Epithelial cell of proximal tubule (primary cell): ENCODE measurements at places on chromosomes 1 and 21.
A peak's percentile ranks its signal among the peaks of the same experiment; 100 is the strongest.

GRCh38 chr1:165793951-165794350 lies 25.3 kb upstream of the TMCO1 start:
- no peak for DNase-seq

DNA sequence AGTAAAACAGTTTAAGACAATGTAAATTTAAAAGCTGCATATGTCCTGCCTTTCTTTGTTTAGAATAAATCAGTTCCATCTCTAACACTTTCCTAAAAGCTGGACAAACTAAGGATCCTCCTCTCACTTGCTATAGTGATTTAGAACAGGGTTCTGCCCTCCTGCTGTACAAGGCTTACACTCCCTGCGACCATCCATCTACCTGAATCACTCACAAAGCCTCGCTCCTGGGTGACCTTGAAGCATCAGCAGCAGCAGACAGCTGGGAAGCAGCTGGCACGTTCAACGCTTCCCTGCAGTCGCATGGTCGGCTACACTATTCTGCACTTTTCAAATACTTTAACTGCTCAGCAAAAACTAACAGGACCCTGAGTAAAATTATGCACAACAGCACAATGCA lies 128.0 kb downstream of the NTPCR start:
- no peak for DNase-seq

- no peak for DNase-seq
These were observed 175.0 kb upstream of the HMCN1 start for GRCh38 chr1:185559151-185559550.

DNA sequence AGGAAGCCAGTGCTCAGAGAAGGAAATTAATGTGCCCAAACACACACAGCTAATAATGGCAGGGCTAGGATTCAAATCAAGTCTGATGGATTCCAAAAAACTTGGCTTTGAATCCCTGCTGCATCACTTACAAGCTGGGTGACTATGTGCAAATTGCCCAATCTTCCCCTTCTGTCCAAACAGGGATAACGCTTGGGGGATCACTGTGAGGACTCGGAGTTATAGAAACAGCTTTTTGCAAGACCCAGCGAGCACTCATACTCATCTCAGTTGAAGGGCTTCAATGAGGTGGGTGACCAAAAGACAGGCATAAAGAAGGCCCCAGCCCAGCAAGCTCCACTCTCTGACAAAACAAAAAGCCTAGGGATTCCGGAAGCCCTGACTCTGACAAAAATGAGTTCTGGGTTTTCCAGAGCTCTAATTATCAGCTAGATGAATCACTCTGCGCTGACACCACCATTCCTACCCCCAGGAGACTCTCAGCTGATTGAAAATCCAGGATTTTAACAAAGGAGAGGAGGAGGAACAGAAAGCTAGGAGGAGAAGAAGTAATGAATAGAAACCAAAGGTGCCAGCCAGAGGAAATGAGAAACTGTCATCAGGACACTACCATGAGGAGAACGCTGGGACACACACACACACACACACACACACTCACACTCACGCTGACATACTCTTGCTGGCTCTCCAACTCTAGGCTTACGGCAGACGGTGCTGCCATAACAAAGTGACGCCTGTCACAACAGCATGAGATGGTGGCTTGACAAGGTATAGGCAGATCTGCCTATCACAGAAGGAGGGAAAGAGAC lies 1.6 kb upstream of the STK40 start:
- peak; percentile 58 for DNase-seq

DNA sequence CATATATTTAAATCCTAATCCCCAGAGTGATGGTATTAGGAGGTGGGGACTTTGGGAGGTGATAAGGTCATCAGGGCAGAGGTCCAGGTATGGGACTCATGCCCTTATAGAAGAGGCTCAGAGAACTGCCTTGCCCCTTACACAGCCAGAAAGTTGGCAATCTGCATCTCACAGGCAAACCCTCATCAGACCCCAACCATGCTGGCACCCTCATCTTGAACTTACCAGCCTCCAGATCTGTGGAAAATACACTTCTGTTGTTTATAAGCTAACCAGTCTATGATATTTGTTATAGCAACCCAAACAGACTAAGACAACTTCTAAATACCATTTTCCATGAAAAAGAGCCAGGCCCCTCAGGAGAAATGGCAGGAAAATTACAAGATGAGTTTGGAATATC lies 69.3 kb upstream of the PRDX6 start:
- no peak for DNase-seq

DNA sequence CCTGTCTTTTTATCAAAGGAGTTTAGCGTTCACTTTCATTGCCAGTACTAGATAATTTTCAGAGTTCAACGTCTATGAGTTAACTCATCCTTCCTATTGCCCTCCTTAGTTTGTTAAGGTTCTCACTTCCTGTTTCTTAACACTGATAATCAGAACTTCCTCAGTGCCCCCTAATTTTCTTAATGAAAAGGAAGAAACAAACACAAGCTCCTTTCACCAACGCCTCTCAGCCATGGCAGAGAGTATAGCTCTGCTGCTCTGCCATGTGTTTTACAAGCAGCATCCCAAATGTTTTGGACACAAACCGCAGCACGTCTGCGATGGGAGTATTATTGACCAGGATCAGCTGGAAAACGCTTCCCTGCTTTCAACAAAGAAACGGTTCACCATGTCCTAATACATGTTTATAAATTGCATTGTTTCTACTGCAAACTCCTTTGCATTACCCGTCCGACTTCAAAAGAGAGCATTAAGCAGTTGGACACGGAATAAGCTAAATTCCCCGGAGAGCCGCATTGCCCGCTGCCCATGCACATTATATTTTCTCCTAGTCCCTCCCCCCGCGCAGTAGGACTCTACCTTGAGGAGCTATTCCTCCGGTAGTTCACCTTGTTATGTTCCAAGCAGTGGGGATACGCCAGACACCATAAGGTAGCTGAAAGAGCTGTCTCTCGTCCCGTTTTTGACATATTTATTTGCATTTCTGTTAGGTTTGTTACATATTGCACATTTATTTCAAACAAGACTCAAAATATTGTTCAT lies 561 bp downstream of the OLFM3 start:
- DNase-seq, result no peak

GRCh38 chr1:177432897-177433296 lies 262.1 kb downstream of the BRINP2 start:
- DNase-seq, result no peak

GRCh38 chr1:63917571-63918417 lies 144.0 kb downstream of the ROR1 start:
- DNase-seq, result no peak

DNA sequence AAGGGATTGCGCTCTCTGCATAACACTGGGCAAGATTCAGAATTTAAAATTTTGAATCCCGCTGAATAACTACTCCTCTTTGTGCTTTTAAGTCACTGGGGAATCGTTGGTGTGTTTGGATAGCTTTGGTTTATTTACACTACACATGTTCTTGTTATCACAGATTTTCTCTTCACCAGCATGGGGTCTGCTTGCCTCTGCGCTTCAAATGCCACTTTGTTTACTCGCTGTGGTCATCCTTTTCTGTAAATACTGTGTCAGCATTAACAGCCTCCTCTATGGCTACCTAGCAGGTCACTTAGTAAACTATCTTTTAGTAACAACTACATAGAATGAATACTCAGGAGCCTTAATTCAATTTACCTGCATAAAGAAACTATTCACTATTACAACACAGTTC lies 14.4 kb upstream of the KCNH1 start:
- no peak for DNase-seq

DNA sequence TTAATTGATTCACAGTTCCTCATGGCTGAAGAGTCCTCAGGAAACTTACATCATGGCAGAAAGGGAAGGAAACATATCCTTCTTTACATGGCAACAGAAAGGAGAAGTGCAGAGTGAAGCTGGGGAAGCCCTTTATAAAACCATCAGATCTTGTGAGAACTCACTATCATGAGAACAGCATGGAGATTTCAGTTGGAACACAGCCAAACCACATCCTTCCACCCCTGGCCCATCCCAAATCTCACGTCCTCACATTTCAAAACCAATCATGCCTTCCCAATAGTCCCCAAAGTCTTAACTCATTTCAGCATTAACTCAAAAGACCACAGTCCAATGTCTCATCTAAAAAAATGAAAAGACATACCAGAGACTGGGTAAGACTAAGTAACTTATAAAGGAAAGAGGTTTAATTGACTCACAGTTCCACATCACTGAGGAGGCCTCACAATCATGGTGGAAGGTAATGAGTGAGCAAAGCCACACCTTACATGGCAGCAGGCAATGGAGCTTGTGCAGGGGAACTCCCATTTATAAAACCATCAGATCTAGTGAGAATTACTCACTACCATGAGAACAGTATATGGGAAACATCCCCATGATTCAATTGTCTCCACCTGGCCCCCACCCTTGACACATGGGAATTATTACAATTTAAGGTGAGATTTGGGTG lies 105.2 kb downstream of the MRPL39 start:
- DNase-seq, result peak; percentile 94

- no peak for DNase-seq
These were observed 27.1 kb upstream of the LEPR start for GRCh38 chr1:65393347-65393746.

DNA sequence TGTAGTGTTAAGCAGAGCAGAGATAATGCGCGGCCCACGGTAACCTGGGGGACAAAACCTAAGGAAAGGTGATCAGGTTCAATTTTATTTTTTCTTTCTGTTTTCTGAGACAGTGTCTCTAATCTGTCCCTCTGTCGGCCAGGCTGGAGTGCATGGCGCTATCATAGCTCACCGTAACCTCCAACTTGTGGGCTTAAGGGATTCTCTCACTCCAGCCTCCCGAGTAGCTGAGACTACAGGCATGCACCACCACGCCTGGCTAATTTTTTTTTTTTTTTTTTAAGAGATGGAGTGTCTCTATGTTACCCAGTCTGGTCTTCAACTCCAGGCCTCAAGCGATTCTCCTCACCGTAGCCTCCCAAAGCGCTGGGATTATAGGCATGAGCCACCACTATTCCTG lies 724 bp upstream of the ANKRD35 start:
- DNase-seq, result no peak

GRCh38 chr1:232682248-232682647 lies 52.3 kb upstream of the SIPA1L2 start:
- DNase-seq, result no peak

DNA sequence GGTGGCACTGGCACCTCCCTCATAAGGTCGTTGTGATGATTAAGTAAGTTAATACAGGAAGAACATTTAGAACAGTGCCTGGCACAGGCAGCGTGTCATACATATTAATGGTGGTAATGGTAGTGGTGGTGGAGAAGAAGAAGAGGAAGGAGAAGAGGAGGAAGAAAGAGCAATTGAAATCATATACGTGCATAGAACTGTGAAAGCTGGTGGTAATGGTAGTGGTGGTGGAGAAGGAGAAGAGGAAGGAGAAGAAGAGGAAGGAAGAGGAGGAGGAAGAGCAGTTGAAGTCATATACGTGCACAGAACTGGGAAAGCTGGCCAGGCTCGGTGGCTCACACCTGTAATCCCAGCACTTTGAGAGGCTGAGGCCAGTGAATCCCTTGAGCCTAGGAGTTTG lies 121.3 kb upstream of the HOOK1 start:
- no peak for DNase-seq

GRCh38 chr21:43337901-43338655 lies 88.9 kb downstream of the SIK1 start:
- no peak for DNase-seq

DNA sequence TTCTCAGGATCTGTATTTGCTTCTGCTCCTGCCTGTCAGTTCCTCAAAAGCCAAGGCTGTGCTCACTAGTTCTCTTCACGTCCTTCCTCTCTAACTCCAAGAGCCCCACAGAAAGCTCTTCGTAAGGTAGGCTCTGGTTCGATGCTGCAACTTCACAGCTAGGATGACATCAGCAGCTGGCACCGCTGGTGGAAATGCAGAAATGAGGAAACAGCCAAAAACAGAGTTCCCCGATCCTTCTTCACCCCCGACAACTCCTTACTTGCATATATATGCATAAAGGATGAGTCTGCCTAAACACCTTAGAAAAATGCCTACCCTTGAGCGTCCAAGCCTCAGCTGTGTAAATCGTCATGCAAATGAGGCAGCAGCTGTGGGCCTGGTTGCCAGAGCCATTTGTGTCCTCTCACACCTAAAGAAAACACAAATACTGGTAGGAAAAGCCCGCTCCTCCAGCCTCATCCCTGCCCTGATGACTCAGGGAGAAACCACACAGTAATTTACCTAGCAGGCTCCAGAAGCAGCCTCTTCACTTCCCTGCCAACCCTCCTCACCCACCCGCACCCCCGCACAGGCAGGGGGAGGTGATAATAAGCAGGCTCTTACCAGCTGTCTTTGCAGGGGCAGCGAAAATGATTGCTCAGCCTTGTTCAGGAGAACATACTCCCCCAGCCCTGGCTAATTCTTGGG lies 28.2 kb downstream of the BATF3 start:
- DNase-seq, result no peak

DNA sequence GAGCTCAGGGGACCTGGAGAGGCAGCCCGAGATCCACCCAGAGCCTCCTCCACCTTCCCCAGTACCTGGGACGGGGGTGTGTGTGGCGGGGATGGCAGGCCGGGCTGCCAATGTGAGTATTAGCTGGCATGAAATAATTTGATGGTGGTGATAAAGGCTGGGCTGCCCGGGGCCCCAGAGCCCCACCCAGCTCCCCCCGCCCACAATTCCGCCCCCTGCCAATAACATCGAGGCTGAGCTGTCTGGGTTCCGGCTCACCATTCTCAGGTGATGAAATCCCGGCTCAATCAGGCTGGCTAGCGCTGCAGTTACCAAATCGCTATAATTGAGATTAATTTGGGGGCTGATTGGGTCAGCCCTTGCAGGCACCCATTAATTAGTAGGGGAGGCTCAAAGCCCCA lies 103.8 kb upstream of the CASZ1 start:
- DNase-seq, result no peak

GRCh38 chr1:75908717-75909152 lies 23.5 kb downstream of the ASB17 start:
- DNase-seq, result peak; percentile 19

- DNase-seq, result no peak
These were observed 72.6 kb downstream of the RASAL2 start for GRCh38 chr1:178166429-178167024.

- DNase-seq, result peak; percentile 29
These were observed 6.3 kb downstream of the INTS11 start for GRCh38 chr1:1318131-1318652.

GRCh38 chr1:11654137-11654938 lies at the start of the genes FBXO2 and FBXO44:
FBXO2 (minus strand) TSS chr1:11654429; CDS start chr1:11654340, 89 bp downstream.
FBXO44 (plus strand) TSS chr1:11654877; CDS start chr1:11655836, 959 bp downstream.
- DNase-seq, result no peak

DNA sequence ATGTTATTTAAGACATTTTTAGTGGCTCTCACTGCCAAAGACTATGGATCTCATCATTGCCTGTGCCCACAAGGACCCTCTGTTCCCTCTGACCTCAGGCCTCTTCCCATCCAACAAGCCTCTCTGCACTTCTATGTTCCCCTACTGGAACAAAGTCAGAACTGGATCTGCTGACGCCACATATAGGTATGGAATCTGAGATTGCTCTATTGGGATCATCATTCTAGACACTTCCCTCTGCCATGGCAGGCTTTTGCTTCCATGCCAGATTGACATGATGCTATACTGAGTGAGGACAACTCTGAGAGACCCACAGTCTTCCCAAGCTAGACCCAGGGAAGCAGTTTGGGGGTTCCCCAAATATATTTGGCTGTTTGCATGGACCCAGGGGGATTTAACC lies 76.0 kb upstream of the ZNF648 start:
- no peak for DNase-seq
